Epithelial cell of alveolus of lung (primary cell): ENCODE measurements at places on chromosomes 7 and 10. TPM values are rescaled to one million over a fixed set of nuclear protein-coding genes. Genes with fewer than 3 reads are reported as not detected.

LRGUK gene
- under 0.01 and 0.48 TPM in 2 replicates for total RNA-seq

DNAJB6 gene
- 91.9 and 93.2 TPM in 2 replicates for total RNA-seq

CNNM1 gene
- 0.13 TPM in 1 of 2 replicates, not detected in the other for total RNA-seq

AS3MT gene
- total RNA-seq: 0.78 and 1.8 TPM in 2 replicates

ZCWPW1 gene
- total RNA-seq: 0.52 and 1.8 TPM in 2 replicates

NEBL gene
- 6.6 and 8.4 TPM in 2 replicates for total RNA-seq

AHCYL2 gene
- 3.0 and 8.9 TPM in 2 replicates for total RNA-seq

ADAP1 gene
- total RNA-seq: 1.7 and 14.8 TPM in 2 replicates

RADIL gene
- 0.78 and 7.1 TPM in 2 replicates for total RNA-seq

COL26A1 gene
- 1.4 TPM in 1 of 2 replicates, not detected in the other for total RNA-seq

ACHE gene
- 1.7 and 3.7 TPM in 2 replicates for total RNA-seq

AVPI1 gene
- 17.1 and 28.0 TPM in 2 replicates for total RNA-seq

AIFM2 gene
- total RNA-seq: 7.0 and 7.2 TPM in 2 replicates

GHRHR gene
- total RNA-seq: not detected in 2 replicates

ADAM22 gene
- 0.52 and 1.8 TPM in 2 replicates for total RNA-seq

RNLS gene
- total RNA-seq: 9.1 and 22.0 TPM in 2 replicates

ODAD2 gene
- 0.52 and 0.64 TPM in 2 replicates for total RNA-seq

PWWP2B gene
- total RNA-seq: 6.0 and 7.4 TPM in 2 replicates

SLC16A12 gene
- 0.24 and 0.91 TPM in 2 replicates for total RNA-seq

MMRN2 gene
- total RNA-seq: 1.3 and 6.9 TPM in 2 replicates

SMO gene
- total RNA-seq: 15.9 and 32.0 TPM in 2 replicates

LBX1 gene
- total RNA-seq: not detected in 2 replicates

GPRIN2 gene
- 1.0 TPM in 1 of 2 replicates, not detected in the other for total RNA-seq

GPR141 gene
- 0.26 TPM in 1 of 2 replicates, not detected in the other for total RNA-seq

GNGT1 gene
- total RNA-seq: not detected in 2 replicates

ZNF487 gene
- total RNA-seq: 1.7 and 12.7 TPM in 2 replicates

GSTO2 gene
- 8.9 and 18.4 TPM in 2 replicates for total RNA-seq

ADCK2 gene
- 9.5 and 11.2 TPM in 2 replicates for total RNA-seq

BTBD16 gene
- not detected in 2 replicates for total RNA-seq

AGBL3 gene
- 0.52 and 0.64 TPM in 2 replicates for total RNA-seq

KCNMA1 gene
- total RNA-seq: 1.8 and 7.0 TPM in 2 replicates

FKBP6 gene
- total RNA-seq: not detected in 2 replicates

MRLN gene
- total RNA-seq: not detected in 2 replicates

C10orf143 gene
- total RNA-seq: 0.39 TPM in 1 of 2 replicates, not detected in the other

PTN gene
- 34.1 and 37.0 TPM in 2 replicates for total RNA-seq

C7orf33 gene
- not detected in 2 replicates for total RNA-seq

PPP1R17 gene
- total RNA-seq: not detected in 2 replicates

UCMA gene
- not detected in 2 replicates for total RNA-seq

FRAT1 gene
- 1.8 and 5.7 TPM in 2 replicates for total RNA-seq

TLX1 gene
- not detected in 2 replicates for total RNA-seq

FANK1 gene
- 1.3 and 3.0 TPM in 2 replicates for total RNA-seq

ATRNL1 gene
- total RNA-seq: 0.56 and 1.7 TPM in 2 replicates

RASA4B gene
- total RNA-seq: 2.1 and 2.6 TPM in 2 replicates

SFXN3 gene
- 16.4 and 54.9 TPM in 2 replicates for total RNA-seq

NRP1 gene
- 163 and 173 TPM in 2 replicates for total RNA-seq

CAMK1D gene
- 2.6 and 3.5 TPM in 2 replicates for total RNA-seq

CDC14C gene
- total RNA-seq: not detected in 2 replicates

TMEM273 gene
- total RNA-seq: not detected in 2 replicates

CYP3A7 gene
- total RNA-seq: 0.13 and 1.0 TPM in 2 replicates

PRSS37 gene
- total RNA-seq: not detected in 2 replicates

GDF2 gene
- not detected in 2 replicates for total RNA-seq

LRRC61 gene
- 1.2 and 11.8 TPM in 2 replicates for total RNA-seq

ECHDC3 gene
- 29.9 and 48.6 TPM in 2 replicates for total RNA-seq

OLAH gene
- 0.65 TPM in 1 of 2 replicates, not detected in the other for total RNA-seq

CPA2 gene
- total RNA-seq: not detected in 2 replicates
